ENCODE measurements at places on chromosomes 3 and 15.

DNA sequence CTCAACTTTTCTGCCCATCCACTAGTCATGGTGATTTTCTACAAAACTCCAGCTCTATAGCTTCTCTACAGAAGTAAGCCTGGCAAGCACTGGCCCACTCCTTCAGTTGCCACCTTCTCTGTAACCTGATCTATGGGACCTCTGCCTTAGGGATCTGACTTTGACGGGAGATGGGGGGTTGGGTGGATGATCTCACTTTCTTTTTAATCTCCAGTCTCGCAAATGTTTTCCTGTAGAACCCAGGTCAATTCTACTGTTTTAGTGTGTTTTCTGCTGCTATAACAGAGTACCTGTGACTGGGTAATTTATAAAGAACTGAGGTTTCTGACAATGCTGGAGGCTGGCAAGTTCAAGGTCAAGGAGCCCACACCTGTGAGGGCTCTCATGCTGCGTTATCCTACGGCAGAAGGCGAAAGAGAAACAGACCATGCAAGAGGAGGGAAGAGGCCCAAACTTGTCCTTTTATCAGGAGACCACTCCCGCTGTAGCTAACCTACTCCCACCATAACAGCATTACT, 189.9 kb upstream of the THRB start:
- no peak for DNase-seq

DNA sequence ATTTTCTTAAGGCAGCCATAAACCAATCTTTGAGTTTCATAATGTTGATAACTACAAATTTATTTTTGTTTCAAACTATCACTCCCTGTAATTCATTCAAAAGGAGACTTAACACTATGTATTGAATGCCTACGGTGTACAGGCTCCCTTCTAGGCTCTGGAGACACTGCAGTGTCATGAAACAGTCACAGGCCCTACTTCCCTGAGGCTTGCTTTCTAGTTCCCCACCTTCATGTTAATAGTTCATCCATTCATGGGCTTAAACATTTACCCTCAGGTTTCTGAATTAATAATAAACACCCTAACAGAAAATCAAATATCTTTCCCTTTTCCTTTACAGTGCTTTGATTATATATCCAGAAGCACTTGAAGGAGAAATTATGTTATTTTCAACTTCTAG, 168.7 kb downstream of the CHL1 start:
- no peak for DNase-seq

DNA sequence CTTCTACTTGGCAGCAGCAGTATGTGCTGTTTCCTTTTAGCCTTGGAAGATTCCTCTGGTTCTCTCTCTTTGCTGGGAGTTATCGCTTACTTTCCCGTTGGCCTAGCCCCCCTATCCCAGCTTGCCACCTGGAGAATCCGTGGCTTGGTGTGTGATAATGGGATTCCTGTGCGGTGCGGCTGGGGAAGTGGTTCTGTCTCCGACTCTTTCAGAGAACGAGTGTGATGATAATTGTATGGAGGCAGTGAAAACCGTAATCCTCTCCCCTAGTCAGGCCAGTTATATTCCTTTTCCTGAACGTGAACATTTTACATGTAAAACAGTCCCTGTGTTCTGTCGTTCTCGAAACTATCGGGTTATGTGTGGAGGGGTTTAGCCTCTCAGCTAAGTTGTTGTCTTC, 300.1 kb upstream of the C2CD4B start:
- DNase-seq, result no peak

DNA sequence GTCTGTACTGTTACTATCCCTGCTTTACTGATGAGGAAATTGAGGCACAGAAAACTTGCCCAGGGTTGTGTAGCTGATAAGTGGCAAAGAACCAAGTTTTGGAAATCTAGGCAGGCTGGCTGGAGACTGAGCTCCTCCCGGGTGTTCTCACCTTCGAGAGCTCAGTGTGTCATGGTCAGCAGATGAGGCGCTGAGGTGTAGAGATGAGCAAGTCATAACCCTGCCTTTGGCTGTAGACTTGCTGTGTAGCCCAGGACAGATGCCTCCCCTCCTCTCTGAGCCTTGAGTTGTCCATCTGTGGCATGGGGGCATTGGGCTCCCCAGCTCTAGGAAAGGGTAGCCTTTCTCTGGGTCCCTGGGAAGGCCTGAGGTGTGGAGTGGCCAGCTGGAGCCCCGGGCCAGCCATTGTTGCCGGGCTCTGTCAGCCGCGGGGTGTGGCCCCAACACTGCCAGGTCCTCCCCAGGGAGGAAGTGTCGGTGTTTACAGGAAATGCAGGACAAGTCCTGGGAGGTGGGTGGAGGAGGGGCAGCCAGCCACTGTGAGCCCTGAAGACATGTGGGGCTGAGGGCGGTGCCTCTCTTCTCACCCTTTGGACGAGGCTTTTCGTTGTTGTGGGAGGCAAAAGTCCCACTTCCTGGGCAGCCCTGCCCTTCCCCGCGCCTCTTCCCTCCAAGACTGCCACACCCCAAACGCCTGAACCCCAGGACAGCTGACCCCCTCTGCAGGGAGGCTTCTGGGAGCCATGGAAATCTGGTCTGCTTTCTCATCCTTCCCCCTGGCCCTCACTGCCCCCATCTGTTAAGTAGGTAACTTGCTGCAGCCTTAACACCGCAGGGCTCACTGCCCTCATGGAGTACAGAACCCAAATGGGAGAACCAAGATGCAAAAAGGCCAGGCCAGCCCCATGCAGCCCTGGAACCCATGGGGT, 29.1 kb downstream of the FGD5 start:
- DNase-seq, result no peak

DNA sequence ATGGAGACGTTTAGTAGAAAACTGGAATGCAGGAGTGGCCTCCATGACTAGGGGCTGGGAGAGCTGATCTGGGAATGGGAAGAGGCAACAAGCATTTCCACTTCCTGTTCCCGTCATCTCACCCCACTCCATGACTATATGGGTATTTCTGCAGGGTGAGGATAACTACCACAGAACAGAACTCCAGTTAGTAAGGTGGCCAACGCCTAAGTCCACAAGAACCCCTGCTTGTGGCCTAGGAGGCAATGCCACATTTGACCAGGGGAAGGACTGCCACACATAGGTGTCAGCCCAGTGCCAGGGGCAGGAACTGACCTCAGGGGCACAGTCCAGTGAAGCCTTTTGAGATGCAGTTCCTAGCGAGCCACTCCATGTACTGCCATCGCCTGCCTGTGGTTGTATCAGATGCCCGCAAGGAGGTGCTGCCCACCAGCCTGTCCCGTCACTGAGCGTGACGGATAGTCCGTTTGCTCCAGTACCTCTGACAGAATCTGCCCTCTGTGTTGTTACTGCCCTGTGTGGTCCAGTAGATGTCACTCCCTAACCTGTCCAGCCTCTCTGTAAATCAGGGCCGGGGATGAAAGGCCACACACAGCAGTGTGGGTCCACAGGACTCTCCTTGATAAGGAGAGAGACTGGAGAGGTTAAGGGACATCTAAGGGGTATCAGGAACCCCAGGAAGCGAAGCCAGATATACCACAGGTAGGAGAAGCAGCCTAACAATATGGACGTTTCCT, 3.5 kb upstream of the MTFMT start:
- no peak for DNase-seq

GRCh38 chr3:9022305-9023225, 59.3 kb upstream of the RAD18 start:
- DNase-seq, result no peak

- no peak for DNase-seq
Observed at GRCh38 chr3:53820084-53820483, 26.1 kb downstream of the CHDH start.

DNA sequence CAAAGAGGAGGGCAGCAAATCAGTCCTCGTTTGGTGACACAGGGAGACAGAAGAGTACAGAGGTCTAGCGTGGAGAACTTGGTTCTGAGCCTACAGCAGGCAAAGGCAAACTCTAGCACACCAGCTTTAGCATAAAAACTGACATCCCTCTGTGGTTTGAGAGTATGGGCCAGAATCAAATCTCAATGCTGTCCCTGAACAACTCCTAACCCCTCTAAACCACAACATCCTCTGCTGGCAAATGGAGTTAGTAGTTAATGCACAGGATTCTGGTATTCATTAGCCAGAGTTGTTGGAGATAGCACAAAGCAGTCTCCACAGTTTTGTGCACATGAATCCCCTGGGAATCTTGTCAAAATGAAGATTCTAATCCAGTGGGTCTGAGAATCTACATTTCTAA, 315.8 kb downstream of the NTRK3 start:
- DNase-seq, result no peak

DNA sequence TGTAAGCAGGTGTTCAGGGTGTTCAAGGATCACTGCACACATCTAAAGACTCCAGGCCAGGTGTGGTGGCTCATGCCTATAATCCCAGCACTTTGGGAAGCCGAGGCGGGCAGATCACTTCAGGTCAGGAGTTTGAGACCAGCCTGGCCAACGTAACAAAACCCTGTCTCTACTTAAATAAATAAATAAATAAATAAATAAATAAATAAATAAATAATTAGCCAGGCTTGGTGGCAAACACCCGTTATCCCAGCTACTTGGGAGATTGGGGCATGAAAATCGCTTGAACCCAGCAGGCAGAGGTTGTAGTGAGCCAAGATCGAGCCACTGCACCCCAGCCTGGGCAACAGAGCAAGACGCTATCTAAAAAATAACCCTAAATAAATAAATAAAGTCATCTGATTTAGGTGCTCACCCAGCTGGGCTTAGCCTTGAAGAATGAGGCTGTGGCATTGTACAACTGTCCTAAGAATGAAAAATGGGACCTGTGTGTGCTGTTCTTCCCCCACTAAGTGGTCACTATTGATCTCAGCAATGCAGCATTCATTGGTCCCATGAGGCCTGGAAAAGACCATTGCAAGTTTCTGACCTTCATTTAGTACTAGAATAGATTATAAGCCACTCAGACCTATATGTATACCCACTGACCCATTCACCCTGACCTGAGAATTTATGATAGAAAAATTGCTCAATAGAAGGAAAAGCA, 82.8 kb upstream of the ABHD17C start:
- DNase-seq, result no peak

GRCh38 chr3:122857019-122857418, 62.1 kb downstream of the SLC49A4 start:
- DNase-seq, result no peak

- no peak for DNase-seq
Observed at GRCh38 chr3:71710906-71711494, 14.2 kb downstream of the EIF4E3 start.

- DNase-seq, result no peak
Observed at GRCh38 chr3:15452961-15453360, 25.6 kb downstream of the EAF1 start.

GRCh38 chr15:58361273-58361759, 70.5 kb upstream of the LIPC start:
- peak; percentile 91 for DNase-seq

DNA sequence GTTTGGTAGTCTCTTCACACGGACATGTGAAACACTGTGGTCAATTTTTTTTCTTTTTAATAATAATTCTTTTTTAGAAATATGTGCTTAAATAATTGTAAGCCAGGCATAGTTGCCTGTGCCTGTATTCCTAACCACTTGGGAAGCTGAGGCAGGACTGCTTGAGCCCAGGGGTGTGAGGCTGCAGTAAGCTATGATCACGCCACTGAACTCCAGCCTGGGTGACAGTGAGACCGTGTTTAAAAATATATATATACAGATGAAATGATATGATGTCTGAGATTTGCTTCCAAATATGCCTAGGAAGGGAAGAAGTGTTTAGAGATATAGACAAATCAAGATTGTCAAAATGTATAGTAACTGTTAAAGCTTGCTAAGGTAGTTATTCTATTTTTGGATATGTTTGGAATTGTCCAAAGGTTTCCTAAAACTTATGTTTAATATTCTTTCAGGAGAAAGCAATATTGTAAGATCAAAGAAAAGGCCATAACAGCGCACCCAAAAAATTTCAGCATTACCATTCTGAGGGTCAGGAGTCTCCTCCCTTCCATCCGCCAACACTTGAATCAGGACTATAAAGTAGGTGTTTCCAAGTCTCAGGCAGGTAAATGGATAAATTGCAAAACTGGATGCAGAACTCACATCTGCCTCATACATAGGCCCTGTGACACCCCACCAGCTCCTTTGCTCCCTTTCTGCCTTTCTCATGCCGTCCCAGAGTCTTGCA, 532 bp upstream of the SELENOT start:
- no peak for DNase-seq

- DNase-seq, result no peak
Observed at GRCh38 chr15:50873935-50874361, 34.5 kb upstream of the AP4E1 start.

GRCh38 chr3:158531334-158531733, 39.7 kb upstream of the MLF1 start:
- no peak for DNase-seq

- DNase-seq, result no peak
Observed at GRCh38 chr15:32834156-32834555, 116.4 kb downstream of the GREM1 start.

DNA sequence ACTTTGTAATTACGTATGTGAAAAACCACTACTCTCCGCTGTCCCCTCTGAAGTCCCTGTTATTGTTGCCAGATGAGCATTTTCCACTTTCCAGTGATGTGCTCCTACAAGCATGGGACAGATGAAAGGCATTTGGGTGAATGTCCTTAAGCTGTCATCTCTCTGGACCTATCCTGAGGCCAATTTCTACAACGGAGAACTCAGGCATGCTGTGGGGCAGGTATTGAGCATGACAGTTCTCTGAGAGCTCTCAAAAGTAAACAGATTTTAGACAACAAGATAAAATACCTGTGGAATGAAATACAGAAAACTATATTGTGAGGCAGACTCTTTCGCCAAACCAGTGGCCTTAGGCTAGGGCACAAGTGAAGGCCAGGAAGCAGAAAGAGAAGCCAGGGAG, 656.5 kb upstream of the NR2F2 start:
- DNase-seq, result no peak

DNA sequence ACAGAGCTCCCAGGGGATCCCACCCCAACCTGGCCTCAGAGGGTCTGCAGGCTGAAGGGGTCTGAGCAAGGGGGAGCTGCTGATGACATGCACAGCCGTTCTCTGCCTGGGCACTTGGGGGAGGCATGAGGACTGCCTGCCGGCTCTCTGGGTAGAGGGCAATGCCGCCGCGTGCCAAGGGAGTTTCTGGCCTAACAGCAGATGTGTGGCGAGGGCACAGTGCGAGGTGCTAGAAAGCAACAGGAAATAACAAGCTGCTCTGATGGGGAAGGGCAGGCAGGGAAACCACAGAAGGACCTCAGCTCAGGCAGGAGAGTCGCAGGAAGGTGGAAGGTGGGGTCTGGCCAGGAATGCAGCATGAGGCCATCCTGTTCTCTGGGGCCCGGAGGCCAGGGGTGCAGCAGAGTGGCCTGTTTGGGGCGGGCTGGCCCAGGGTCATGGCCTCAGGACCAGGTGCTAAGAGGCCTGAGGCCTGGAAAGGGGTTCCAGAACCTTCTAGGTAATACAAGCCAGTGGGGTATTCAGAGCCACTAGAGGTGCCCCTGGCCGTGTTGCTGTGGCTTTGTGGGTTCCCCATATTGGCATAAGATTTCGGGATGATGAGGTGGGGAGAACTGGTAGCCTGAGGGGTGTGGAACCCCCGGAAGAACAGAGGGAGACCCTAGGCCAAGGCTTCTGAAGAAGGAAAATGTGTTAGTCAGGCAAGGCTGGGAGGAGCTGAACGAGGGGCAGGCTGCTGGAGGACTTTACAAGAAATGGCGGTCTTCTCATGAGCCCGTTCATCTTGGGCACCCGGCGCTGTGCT, 41.2 kb downstream of the RGMA start:
- DNase-seq, result no peak

Measured in brain pericyte (primary cell).